Progenitor cell of endocrine pancreas (in vitro differentiated cells): ENCODE measurements at places on chromosomes 12 and 14. TPM values are rescaled to one million over a fixed set of nuclear protein-coding genes. Genes with fewer than 3 reads are reported as not detected.
A peak's percentile ranks its signal among the peaks of the same experiment; 100 is the strongest.

Gene EFCAB11
- total RNA-seq = 18.1 and 20.8 TPM in 2 replicates

DNA sequence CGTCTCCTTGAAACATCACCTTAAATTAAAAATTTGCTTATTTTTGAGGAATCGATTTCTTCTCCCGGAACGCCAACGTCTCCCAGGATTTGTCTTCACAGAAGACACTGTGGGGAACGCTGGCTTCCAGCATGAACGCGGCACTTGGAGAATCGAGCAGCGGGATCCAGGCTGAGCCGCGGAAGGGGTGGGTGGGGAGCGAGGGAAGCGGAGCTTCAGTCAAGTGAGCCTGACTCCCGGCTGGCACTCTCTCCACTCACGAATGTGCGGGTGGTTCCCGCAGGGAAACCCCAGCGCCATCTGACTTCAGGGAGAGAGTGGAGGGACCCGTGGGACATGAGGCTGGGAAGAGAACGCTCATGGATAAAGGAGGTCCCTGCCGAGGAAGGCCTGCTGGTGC, 506.0 kb upstream of the TMEM132C start:
- no peaks in the 10 kb centered on the region for H3K27me3 ChIP-seq
- no peak for DNase-seq

Gene NPFF
- total RNA-seq = not detected in 2 replicates

DNA sequence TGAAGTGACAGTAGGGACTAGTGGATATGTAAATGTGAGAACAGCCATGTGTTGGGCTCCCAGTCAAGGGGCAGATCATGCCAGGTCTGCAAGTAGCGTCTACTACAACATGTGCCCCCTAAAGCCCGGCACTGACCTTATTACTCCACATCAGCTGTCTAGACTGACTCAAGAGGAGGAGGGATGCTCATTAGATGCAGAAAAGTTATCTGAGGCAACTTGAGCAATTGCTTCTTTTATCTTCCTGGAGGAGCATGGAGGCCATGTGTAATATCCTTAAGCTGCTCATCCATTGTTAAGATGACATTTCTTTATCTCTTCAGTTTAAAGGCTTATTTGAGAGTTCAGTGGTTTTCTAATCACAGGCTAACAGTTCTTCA, 404.7 kb upstream of the FLRT2 start:
- peaks cover 13% of the 10 kb centered on the region for H3K4me1 ChIP-seq
- DNase-seq = no peak
- no peak overlapping the region for H3K4me3 ChIP-seq
- no peak overlapping the region for H3K27ac ChIP-seq

- DNase-seq = no peak
- H3K27me3 ChIP-seq = no peaks in the 10 kb centered on the region
- no peak overlapping the region for H3K4me3 ChIP-seq
Observed at GRCh38 chr14:35355981-35356841, 48.3 kb downstream of the NFKBIA start.

DNA sequence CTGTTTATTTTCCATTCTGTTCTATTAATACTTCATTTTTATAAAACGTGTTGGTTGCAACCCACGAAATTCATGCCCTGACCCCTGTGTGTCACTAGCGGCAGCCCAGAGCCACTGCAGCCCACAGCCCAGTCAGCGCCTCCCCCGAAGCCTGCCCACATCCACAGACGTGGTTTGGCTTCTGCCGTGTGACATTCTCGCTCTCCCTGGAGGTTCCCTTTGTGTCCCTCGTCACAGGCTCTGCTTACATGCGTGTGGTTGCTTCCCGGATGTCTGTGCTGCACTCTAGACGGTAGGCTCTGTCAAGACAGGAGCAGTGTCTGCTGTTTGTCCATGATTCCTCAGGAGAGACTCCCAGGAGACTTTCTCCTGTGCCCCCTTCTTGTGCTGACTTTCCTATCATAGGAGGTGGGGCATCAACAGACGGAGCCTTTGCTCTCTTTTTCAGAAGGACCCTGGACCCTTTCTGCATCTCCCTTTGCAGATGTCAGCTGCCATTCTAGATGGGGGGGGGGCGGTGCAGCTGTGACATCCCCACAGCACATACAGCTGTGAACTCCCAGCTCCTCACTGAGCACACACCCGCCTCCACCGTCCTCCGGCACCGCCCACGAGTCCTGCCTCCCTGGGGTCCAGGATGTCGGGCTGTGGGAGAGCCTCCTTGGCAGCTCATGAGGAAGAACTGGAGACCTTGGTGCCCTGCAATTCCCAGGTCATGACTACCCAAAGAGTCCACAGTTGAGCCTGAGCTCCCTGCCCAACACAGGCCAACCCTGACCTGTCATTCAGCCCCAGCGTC, 36.8 kb upstream of the PIWIL1 start:
- H3K4me3 ChIP-seq = no peak overlapping the region
- H3K27ac ChIP-seq = no peak overlapping the region
- no peaks in the 10 kb centered on the region for H3K36me3 ChIP-seq
- H3K27me3 ChIP-seq = peaks cover 69% of the 10 kb centered on the region

Gene LUM
- total RNA-seq = 0.16 TPM in 1 of 2 replicates, not detected in the other

- no peak for DNase-seq
- no peaks in the 10 kb centered on the region for H3K4me1 ChIP-seq
- no peak overlapping the region for H3K27ac ChIP-seq
- no peaks in the 10 kb centered on the region for H3K27me3 ChIP-seq
Observed at GRCh38 chr12:89280833-89281538, 71.3 kb downstream of the DUSP6 start.

DNA sequence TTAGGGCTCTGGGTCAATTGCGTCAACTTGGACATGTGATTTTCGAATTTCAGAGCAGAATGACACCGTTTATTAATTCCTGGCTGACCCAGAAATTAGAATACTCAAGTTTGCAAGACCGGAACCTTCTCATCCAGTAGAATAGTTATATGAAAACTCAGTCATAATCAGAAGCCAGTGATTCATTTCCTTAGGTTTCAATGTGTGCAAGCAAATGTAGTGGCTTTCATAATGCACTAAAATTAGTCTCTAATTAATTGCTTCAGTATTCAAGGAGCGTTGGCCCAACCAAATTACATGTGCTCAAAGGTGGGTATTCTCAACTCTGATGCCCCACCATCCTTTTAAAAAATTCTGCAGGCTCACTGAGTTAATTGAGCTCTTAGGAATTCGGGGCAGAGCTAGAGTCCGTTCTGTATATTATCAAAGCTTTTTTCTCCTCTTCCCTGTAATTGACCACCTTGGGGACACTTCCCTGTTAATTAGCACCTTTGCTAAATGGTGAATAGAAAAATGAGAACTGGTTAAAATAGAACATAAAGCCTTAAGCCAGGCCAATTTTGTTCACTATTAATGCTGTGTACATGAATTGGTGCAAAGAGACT, 55.4 kb downstream of the DAO start:
- H3K36me3 ChIP-seq = no peaks in the 10 kb centered on the region
- H3K27ac ChIP-seq = no peak overlapping the region
- H3K4me1 ChIP-seq = no peaks in the 10 kb centered on the region
- no peak overlapping the region for H3K4me3 ChIP-seq

Gene UNC79
- 2.6 TPM in 2 replicates for total RNA-seq

Gene CLEC9A
- not detected in 2 replicates for total RNA-seq

Gene BCL11B
- 2.3 and 2.9 TPM in 2 replicates for total RNA-seq

DNA sequence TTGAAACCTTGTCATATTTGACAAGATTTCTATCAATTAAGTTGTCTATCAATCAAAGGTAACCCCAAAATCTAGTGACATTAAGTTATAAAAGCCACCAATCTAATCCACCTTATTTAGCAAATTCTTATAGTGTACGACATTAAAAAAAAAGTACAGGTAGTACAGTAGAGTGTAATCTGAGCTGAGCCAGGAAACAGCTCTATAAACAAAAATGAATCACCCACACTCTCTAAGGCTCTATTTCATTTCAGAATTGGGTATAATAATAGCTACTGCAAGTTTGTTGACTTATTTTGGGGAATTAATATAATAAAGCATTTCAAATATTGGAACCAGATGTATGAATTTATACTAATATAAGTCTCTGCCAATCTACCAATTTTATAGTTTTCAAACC, 342.4 kb upstream of the FLRT2 start:
- no peaks in the 10 kb centered on the region for H3K4me1 ChIP-seq
- DNase-seq = no peak
- no peaks in the 10 kb centered on the region for H3K36me3 ChIP-seq

DNA sequence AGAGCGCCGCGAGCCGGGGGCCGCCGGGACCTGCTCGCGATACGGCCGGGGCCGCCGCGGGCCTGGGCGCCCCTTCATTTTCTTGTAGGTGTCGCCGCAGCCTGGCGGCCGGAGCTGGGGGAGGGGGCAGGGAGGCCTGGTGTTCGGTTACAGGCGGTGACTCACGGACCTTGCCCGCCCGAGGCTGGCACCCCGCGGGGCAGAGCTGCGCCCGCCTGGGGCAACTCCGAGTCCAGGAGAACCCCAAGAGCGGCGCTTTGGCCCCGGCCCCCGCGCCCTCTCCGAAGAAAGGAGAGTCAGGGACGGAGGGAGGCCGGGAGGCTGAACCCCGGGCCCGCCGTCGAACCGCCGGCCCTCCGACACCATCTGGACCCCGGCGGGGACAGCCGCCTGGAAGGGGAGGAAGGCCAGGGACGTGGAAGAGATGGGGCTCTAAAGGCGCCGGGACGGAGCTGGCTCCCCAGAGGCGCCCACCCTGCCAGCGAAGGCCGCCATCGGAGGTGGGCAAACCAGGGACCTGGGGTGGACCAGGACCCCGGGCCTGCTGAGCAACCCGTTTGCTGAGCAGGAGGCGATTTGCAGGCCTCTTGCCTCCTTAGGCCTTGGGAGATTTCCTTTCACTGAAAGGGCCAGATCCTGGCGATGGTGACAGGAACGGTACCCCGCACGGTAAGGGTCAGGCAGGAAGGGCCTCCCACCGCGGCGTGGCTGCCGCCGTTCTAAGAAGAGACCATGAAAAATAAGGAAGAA, 843 bp upstream of the NUAK1 start:
- H3K27ac ChIP-seq = peak overlapping the region; percentile 96
- DNase-seq = peak; percentile 69
- H3K27me3 ChIP-seq = peaks cover 8% of the 10 kb centered on the region

DNA sequence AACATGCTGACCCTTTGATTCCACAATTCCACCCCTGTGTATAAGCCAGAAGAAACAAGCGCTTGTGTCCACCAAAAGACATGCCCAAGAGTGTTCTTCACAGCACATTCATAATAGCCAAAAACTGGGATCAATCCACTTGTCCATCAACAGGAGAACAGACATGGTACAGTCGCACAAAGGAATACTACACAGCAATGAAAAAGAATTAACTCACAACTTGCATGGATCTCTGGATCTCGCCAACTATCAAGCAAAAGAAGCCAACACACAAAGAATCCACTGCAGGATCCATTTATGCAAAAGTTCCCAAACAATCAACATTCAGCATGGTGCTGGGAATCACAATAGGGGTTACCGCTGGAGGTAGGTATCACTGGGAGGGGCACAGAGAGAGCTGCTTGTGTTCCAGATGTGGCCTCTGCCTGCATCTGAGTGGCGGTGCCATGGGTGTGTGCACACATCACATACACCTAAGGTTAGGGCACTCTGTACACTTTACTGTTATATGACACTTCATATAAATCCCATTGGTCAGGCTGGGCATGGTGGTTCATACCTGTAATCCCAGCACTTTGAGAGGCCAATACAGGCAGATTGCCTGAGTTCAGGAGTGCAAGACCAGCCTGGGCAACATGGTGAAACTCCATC, 30.9 kb downstream of the CLMN start:
- no peak overlapping the region for H3K27ac ChIP-seq
- peaks cover 5% of the 10 kb centered on the region for H3K27me3 ChIP-seq
- H3K4me1 ChIP-seq = peaks cover 17% of the 10 kb centered on the region
- peaks cover 8% of the 10 kb centered on the region for H3K36me3 ChIP-seq
- DNase-seq = no peak

GRCh38 chr14:50871228-50871627, 625 bp upstream of the ABHD12B start:
- H3K27me3 ChIP-seq = peaks cover 68% of the 10 kb centered on the region
- DNase-seq = no peak
- peak overlapping the region; percentile 4 for H3K4me3 ChIP-seq

Gene PLA2G1B
- total RNA-seq = 0.60 TPM in 1 of 2 replicates, not detected in the other

DNA sequence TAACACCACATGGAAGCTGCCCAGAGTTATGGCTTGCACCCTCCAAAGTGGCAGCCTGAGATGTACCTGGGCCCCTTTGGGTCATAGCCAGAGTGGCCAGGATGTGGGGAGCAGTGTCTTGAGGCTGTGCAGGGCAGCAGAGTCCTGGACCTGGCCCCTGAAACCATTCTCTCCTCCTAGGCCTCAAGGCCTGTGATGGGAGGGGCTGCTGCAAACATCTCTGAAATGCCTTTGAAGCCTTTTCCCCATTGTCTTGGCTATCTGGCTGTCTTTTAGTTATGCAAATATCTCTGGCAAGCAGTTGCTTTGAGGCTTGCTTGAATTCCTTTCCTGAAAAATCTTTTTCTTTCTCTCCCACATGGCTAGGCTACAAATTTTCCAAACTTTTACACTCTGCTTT, 356.5 kb downstream of the DAD1 start:
- H3K36me3 ChIP-seq = no peaks in the 10 kb centered on the region
- H3K4me1 ChIP-seq = peaks cover under 1% of the 10 kb centered on the region
- no peaks in the 10 kb centered on the region for H3K27me3 ChIP-seq
- no peak overlapping the region for H3K4me3 ChIP-seq
- H3K27ac ChIP-seq = no peak overlapping the region
- DNase-seq = no peak

DNA sequence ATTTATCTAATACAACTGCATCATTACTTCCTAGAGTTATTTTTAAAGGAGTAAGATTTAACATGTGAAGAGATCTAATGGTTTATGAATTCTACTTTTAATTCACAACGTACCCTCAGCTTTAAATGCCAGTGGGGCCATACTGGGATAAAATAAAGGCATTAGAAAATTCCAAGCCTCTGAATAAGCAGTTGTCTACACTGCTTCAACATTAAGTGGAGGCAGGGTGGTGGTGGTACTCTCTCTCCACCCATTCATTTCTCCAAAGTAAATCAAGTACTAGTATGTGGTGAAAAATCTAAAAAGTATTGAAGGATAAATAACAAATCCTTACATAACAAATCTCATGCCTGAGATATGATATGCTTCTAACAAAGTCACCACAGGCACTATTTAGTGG, 52.4 kb downstream of the FERMT2 start:
- no peak for DNase-seq
- H3K27me3 ChIP-seq = no peaks in the 10 kb centered on the region
- no peak overlapping the region for H3K27ac ChIP-seq
- H3K4me3 ChIP-seq = no peak overlapping the region
- H3K36me3 ChIP-seq = peaks cover 10% of the 10 kb centered on the region

DNA sequence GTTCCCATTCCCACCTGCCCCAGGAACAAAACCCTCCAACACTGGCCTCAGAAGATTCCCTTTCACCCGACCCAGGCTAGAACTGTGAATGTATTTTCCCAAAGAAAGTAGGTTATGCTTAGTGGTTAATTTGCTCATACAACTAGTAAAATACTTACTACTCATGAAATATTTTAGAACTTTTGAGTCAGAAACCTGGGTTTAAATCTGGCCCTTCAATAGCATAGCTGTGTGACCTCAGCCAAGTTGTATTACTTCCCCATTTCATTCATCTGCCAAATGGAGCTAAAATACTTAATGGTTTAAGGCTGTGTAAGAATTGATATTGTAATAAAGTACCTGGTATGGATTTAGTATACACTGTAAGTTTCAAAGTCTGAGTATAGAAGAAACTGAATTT, 69.1 kb upstream of the DNM1L start:
- no peak overlapping the region for H3K4me3 ChIP-seq
- no peak for DNase-seq
- H3K27ac ChIP-seq = no peak overlapping the region
